ENCODE measurements at places on chromosomes 11 and 22.

DNA sequence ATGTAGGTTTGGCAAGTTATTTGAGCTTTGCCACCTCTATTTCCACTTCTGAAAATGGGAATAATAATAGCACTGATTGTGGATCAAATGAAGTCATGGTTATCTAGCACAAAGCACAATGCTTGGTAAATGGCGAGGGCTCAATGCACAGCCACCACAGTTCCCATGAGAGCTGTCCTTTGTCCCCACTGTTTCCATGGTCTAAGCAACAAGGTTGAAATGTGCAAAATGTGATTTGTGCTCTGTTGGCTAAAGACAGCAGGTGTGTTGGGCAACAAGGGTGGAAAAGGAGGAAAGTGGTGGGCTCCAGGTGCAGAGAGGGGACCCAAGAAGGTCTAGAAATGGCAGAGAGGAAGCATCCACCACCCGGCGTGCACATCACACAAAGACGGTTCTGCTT is 200.5 kb downstream of the TRIM29 start:
- no peak for DNase-seq

DNA sequence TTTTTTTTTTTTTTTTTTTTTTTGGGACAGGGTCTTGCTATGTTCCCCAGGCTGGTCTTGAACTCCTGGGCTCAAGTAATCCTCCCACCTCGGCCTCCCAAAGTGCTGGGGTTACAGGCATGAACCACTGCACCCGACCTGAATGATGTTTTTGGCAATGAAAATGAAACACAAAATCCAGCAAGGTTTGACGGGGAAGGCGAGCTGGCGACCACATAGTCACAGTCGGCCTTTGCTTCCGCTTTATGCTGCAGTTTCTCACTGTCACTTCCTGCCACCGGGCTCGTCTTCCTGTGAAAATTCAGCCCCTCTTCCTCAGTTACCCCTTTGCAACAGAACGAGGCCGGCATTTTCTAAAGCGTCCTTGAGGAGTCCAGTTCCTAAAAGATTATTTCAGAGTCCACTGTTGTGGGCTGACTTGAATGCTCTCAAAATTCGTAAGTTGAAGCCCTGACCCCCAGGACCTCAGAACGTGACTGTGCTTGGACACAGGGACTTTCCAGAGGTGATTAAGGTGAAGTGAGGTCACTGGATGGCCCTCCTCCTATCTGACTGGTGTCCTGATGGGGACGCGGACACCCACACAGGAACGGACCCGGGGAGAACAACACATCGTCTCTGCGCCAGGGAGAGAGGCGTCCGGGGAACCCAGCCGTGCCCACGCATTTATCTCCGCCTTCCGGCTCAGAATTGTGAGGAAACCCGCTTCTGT is 2.9 kb upstream of the BID start:
- DNase-seq, result no peak

- DNase-seq, result no peak
Observed at GRCh38 chr22:28129319-28129962, 210.4 kb upstream of the PITPNB start.

GRCh38 chr11:128316541-128317227 is 270.7 kb downstream of the ETS1 start:
- DNase-seq, result no peak

GRCh38 chr11:102428696-102429095 is 23.9 kb downstream of the TMEM123 start:
- no peak for DNase-seq

DNA sequence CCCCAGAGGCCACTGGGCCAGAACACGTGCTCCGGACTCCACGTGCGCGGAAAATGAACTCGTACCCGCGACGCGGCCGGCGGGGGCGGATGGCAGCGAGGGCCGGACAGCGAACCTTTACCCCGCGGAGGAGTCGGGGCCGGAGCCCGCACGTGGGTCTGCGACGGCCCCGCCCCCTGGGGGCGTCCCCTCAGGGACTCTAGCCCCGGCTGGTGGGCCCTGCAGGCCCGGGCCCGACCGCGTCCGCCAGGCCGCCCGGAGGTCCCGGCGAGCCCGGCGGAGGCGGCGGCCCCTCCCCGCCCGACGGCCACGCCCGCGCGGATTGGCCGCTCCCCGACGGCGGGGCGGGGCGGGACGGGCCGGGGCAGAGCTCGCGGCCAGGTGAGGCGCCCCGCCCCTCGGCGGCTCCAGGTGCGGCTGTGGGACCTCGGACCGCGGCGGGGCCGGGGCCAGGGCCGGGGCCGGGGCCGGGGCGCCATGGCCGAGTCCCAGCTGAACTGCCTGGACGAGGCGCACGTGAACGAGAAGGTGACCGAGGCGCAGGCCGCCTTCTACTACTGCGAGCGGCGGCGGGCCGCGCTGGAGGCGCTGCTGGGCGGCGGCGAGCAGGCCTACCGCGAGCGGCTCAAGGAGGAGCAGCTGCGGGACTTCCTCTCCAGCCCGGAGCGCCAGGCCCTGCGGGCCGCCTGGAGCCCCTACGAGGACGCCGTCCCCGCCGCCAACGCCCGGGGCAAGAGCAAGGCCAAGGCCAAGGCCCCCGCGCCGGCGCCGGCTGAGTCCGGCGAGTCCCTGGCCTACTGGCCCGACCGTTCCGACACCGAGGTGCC is at the start of gene FAM83F:
TSS of gene FAM83F (plus strand) at position 389 of the 827 bp plus-strand sequence. CDS start at position 478, 89 bp downstream.
- no peak for DNase-seq

DNA sequence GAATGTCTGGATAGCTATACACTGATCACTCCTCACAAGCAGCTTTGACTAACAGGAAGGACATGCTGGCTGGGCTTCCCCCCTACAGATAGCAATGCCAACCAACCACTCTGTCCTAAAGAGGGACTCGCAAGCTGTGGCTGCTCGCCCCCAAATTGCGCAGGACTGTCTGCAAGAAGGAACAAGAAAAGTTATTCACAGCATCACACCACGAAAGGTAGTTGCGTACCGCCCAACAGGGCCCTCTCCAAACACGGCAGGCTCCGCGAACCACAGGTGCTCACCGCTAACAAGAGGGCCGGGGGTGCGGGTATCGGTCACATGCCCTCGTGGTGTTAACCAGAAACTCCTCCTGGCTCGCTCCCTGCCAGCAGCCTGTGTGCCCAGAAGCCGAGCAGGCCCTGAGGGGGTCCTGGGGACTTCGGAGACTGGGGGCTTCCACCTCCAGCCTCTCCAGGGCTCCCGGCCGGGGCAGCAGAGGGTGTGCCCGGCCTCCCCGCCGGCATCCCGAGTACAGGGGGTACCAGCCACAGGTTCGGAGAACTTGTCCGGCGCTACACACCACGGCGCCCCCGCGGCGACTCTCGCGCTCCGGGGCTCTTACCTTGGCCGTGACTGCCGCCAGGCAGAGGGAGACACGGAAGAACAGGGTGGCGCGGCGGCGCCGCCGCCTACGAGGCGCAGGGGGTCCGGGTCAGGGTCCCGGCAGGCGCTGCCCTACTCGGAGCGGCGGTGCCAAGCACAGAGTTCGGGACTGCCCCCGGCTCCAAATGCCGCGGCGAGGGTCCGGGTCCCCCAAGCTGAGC is 682 bp downstream of the LARGE1 start:
- no peak for DNase-seq

DNA sequence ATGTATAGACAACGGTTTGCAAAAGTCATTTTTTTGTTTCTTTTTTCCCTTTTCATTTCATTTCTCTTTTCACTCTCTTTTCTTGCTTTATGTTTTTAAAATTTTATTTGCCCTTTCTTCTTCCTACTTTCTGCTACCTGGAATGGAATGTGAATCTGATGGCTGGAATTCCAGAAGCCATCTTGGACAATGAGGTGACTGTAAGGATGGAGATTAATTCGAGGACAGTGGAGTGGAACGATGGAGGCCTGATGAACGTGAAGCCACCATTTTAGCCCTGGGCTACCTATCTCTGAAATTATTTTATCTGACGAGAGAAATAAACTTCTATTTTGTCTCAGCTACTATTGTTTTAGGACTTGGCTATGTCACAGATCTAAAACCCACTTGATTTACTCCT is 2.8 kb upstream of the POLA2 start:
- DNase-seq, result no peak

- no peak for DNase-seq
Observed at GRCh38 chr22:37258005-37258752, 14.1 kb upstream of the RAC2 start.

- DNase-seq, result no peak
Observed at GRCh38 chr11:105910095-105910715, 111.8 kb downstream of the MSANTD4 start.

DNA sequence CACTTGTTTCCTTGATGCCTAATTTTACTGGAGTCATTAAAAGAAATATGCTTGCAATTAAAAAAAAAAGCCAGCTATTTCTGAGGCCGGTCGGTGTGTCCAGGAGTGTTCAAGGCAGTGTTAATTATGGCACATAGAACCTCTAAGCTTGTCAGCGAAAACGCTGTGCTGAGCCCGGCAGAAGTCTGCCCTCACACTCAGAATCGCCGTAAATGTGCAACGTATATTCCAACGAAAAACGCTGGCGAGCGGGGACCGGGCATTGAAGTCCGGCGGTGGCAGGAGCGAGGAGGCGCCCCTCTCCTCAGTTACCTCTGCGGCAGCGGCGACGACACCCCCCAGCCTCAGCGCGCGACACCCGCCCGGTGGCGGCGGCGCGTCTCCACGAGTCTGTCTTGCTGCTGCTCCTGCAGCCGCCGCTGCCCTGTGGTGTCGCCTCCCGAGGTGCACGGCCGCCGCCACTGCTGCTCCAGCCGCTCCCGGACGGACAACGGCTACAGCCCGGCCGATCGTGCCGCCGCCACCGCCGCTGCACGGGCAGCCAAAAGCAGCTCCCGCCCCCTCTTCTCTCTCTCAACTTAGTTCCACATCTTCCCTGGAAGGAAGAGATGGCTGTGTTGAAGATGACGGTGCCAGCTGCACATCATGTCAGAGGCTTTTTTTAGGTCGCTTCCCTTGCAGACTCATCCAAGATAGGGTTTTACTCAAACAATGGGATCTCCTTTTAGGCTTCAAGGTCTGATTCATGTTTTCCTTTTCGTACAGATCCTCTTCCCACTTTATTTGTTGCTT is 56.0 kb downstream of the JAM3 start:
- DNase-seq, result no peak

DNA sequence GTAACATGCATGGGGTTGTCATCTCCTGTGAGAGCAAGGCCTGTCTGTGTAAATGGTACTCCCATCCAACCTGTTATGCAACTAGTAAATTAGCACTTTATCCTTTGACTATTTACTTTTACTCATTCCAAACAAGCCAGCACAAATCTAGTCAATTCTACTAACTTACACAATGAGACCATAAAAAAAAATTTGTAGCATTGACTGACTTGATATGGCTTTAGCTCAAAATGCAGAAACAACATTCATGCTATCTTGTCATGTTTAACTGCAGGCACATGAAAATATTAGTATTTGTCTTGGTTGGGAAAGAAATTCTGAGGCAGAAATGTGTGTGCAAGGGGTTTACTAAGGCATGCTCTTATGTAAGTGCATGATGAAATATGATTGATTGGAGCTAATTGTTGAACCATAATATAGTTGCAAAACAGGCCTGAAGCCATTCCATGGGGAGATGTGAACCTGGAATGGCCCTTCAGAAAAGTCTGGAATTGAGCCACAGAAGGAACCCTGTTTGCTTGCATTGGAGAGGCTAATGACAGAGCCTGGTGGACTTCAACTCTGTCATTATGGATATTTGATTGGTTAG is 2.5 kb downstream of the SLC22A25 start:
- DNase-seq, result no peak

GRCh38 chr22:48576333-48577013 is 1251.2 kb downstream of the BRD1 start:
- DNase-seq, result no peak

DNA sequence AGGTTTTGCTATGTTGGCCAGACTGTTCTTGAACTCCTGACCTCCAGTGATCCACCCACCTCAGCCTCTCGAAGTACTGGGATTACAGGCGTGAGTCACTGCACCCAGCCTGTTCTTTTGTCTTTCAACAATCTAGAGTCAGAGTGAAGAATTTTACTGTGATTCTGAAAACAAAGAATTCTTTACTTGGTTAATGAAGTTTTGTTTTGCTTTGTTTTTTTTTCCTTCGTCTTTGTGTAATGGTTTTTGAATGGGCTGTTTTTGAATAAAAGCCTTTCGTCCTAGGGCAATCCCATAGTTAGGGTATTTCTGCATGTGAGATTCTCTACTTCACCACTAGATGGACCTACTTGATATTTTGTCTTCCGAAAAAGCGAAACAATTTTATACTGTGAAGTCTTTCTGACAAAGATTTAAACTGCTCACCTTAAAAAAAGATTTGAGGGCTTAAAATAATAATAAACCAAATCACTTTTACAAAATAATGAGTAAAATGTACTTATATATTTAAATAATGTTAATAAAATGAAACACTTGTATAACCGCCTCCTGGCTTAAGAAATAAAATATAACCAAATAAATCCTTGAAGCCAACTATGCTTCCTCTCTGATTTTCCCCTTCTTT is 43.4 kb upstream of the SC5D start:
- DNase-seq, result no peak

DNA sequence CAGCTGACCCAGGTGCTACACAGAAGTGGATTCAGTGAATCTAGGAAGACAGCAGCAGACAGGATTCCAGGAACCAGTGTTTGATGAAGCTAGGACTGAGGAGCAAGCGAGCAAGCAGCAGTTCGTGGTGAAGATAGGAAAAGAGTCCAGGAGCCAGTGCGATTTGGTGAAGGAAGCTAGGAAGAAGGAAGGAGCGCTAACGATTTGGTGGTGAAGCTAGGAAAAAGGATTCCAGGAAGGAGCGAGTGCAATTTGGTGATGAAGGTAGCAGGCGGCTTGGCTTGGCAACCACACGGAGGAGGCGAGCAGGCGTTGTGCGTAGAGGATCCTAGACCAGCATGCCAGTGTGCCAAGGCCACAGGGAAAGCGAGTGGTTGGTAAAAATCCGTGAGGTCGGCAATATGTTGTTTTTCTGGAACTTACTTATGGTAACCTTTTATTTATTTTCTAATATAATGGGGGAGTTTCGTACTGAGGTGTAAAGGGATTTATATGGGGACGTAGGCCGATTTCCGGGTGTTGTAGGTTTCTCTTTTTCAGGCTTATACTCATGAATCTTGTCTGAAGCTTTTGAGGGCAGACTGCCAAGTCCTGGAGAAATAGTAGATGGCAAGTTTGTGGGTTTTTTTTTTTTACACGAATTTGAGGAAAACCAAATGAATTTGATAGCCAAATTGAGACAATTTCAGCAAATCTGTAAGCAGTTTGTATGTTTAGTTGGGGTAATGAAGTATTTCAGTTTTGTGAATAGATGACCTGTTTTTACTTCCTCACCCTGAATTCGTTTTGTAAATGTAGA is 1.7 kb downstream of the MALAT1 start:
- DNase-seq, result no peak
